ENCODE measurements at places on chromosomes 1 and 21.
A peak's percentile ranks its signal among the peaks of the same experiment; 100 is the strongest.

GRCh38 chr1:111556325-111557037, 53.0 kb upstream of the ADORA3 start:
- no peak for DNase-seq

GRCh38 chr1:61130338-61131000, 48.1 kb downstream of the NFIA start:
- DNase-seq = no peak

DNA sequence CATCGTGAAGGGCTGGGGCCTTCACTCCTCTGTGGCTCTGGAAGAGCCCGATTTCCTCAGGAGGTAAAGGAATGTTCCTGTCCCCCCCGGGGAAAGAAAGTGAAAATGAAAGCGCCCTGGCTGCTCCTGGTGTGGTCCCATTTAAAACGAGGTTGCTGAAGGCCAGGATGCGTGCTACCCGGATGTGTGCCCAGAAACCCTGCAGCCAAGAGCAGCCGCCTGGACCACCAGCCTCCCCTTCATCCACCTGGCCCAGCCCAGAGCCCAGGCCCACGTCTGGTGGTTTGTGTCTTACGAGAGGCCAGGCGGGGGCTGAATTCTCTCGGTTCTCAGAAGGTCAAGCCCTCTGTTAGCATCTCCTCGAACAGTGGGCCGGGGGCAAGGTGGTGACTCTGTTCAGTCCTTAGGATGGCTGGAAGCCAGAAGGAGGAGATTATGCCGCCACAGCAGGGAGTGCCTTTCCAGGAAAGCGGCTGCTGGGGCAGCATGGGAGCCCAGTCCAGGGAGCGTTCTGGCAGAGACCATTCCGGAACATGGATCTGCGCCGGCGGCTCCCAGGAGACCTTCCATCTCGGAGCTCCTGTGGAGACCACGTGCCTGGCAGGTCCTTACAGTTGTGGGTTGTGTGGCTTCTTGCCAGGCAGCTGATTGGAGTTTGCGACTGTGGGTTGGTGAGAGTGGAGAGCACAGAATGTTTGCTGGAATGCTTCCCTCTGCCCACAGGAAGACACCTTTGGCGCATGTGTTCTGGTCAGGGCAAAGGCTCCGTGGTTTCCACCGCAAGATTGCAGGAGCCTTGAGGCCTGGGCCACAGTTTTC, 1.4 kb downstream of the GUK1 start:
- DNase-seq = no peak

DNA sequence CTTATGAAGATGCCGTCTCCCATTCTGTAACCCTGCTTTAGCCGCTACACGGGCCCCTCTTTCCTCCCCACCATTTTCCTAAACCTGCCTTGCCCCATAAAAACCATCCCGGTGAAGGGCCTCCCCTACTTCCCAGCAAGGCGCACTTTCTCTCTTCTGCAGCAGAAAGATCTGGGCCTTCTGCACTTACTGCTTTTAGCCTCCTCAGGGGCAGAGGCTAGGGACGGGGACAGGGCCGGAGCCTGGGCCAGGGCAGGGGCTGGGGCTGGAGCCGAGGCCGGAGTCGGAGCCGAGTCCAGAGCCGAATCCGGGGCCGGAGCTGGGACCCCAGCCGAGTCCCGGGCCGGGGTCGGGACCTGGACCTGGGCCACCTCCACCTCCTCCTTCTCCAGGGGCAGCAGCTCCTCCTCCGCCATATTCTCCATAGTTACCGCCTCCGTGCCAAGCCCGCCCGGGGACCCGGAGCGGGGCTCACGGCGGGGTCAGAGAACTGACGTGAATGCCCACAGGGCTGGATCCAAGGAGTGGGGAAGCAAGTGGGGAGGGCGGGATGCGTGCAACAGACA, 382 bp downstream of the TRMT1L start:
- peak; percentile 30 for DNase-seq

Measured in HL-60 (cell line).